ENCODE measurements at places on chromosomes 6 and 20.
A peak's percentile ranks its signal among the peaks of the same experiment; 100 is the strongest.

DNA sequence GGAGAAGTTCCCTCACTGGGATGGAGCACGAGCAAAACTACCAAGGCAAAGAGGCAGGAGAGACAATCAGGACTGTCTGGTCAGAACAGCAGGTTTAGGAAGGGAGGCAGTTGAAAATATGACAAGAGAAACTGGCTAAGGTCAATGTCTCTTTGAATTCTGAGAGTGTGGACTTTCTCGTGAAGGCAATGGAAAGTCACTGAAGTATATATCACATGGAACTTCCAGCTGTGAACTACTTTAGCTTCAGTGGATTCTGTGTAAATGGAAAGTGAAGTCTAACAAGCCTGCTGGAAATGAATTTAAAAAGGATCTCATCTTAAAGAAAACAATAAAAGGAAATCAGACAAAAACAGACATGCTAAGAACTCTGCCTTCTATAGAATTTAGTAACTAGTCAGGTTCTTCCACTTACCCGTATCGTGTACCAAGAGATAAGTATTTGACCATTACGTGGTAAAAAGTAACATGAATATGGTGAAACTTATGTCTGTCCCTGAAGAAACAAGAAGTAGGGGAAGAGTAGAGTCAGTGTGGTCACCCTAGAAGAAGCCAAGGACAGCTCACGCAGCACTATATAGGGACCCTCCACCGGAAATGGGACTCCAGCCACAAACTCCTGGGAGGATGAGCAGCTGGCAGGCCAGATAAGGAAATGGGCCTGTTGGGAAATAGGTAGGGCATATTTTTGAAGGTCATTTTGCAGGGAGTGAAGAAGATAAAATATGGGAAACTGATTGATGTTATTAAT, 123.4 kb downstream of the MAP7 start:
- no peak for DNase-seq

DNA sequence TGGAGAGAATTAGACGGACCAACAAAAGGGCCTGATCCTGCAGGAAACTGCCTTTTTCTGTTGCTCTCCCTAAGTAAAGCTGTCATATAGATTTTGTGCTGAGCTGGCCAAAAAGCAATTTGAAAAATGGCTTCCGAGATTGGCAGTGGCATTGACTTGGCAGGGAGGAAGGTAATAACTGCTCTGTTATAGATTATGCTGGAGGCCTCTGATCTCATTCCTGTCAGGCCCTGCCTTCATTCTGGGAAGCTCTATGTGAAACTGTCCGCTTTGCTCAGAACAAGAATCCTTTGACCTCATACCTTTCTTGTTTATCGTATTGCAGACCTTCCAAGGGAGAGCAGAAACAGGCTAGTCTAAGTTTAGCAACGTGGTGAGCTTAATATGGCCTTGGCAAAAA, 234.4 kb downstream of the PHACTR1 start:
- no peak for DNase-seq

- DNase-seq: no peak
Observed at GRCh38 chr6:105058316-105058715, 101.4 kb downstream of the LIN28B start.

DNA sequence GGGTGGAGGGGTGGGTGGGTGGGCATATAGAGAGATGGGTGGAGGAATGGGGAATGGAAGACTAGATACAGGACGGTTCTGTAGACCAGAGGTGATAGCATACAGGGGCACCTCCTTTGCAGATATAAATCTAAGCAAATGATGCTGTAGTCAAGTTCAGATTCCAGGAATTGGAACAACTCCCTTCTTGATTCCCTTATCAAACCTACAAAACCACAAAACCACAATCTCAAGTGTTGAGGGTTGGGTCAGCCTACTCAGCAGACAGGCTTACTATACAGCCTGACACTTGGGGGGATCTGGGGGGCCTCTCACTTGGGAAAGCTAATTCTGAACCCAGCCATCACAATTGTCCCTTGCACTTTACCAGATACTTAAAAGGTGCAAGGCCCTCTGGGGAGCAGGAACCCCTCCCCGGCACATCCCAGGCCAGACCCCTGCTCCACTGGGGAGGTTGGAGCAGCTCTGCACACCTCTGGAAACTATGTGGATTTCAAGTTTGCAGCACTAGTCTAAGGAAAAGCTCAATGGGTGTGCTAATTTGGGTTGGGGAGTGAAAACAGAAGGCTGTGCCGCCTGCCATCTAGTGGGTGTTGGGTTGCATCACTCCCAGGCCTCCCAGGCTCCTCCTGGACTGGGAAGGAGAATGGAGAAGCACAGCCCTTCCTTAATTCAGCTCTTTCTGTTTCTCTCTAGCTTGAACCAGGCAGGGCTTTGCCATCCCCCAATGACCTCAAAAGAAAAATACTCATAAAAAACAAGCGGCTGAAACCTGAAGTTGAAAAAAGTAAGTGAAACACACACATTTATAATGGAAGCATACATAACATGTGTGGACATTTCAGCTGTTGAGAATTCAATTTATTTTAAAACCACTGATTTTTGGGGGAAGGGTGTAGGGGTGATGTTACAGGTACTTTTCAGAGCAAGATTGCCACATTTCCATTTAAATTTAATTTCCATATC, 121.2 kb upstream of the LAMP5 start:
- DNase-seq: no peak

DNA sequence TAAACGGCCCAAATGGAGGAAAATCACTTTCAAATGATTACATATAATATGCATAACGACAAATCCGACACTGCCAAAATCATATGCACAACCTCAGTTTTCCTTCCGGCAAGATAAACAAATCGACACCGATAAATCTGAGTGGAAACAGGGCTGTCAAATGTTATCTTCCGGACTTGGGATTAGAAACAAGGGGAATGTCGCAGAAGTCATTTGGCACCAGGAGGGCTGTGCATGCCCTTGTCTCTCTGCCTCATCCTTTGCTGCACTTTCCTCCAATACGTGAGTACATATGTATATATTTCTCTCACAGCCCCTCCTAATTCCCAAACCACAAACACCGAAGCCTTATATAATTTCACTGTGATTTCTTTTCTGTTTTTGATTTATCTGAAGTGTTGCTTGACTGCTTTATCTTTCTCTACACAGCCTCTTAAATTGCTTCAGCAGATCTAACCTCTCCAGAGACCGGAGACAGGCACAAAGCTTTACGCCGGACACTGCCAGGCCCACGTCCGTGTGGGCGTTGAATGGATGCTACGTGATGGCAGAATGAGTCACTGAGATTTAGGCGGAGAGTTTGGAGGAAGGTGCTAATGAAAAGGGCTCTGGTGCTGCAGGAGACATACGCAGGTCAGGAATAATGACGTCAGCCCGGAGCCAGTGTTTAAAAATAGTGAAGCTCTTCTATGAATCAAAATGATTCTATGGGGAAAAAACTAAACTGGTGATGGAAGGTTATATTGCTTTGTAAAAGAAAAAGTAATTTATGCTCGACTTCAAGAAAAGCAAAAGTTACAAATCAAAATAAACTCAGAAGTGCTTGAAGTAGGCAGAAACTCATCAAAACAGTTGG, 21.0 kb upstream of the PRELID3B start:
- DNase-seq: no peak

GRCh38 chr6:16684896-16685554, 76.2 kb downstream of the ATXN1 start:
- DNase-seq: peak; percentile 94

GRCh38 chr6:54886932-54887584, 40.5 kb downstream of the FAM83B start:
- no peak for DNase-seq

DNA sequence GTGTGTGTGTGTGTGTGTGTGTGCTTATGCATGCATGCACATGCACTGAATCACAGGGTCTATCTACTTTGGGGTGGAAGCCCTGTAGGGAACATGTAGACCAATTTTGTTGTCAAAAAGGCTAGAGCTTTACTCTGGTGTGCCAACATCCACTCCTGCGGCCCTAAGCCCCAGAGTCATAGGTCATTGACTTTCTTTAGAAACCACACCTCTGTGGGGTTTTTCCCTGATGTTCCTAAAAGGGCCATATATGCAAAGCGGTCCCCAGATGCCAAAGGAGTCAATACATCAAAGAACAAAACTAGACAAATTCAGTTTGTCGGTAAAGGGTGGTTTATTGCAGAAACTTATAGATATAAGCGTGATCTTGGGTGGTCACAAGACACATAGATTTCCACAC, 29.8 kb upstream of the SLC2A12 start:
- DNase-seq: no peak

DNA sequence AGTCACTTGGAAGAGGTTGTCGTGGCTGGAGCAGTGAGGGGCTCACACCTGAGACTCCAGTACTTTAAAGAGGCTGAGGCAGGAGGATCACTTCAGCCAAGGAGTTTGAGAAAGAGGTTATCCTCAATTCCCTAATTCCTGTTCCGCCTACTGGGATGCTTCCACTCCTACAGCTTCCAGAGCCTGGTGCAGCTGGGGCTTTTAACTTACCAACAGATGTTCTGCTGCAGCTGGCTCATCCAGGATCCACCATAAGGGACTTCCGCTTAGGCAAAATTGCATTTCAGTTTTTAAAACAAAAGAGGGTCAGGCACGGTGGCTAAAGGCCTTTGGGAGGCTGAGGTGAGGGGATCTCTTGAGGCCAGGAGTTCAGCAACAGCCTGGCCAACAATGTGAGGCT, 59.1 kb upstream of the CDYL start:
- DNase-seq: no peak

DNA sequence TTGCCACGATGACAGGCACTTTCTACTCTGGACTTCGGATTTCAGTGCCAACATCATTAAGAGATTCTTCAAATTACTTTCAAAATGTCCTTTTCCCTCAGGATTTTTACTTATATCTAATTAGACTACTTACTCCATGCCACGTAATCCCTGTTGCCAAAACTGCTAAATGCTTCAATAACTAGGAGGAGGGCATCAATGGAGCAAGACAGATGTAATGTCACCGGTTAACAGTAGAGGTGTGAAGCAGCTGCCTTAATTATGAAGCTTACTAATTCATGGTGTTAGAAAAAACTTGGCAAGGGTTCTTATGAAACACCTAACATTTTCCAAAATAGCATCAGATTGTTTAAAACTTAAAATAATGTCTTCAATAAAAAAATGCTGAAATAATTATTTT, 111.2 kb upstream of the SIM1 start:
- DNase-seq: no peak

- DNase-seq: no peak
Observed at GRCh38 chr20:8315639-8316573, 183.8 kb downstream of the PLCB1 start.

DNA sequence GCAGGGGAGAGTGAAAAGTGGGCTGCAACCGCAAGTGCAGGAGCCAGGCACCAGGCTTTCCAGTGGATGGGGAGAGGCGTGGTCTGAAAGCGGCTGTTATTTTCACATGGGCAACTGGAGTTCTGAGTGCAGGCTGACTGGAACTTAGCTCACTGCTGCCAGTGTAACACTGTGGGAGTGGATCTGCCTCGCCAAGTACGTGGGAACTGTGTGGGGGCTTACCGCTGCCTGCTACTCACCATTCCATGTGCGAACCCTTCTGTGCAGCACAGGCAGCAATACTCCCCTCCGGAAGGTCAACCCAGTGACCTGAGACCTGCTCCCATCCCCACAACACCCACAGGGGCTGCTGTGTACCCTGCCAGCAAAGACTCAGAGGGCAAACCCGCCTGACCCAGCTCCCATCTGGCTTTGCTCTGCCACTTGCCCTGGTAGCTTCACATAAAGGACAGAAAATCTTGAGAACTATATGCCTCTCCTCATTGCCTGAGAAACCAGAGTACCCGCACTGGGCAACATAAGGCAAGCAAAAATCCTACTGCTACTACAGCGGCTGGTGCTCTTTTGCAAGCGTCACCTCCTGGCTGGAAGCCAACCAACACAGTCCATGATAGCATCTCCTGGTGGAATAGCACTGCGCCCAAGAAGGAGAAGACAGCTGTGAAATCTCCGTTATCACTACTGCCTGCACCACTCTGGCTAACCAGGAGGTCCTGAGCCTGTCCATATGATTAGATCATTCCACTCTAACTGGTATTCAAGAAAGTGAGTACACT, 54.4 kb upstream of the SIRPG start:
- no peak for DNase-seq

GRCh38 chr6:111952821-111953540, 79.7 kb upstream of the FYN start:
- no peak for DNase-seq

DNA sequence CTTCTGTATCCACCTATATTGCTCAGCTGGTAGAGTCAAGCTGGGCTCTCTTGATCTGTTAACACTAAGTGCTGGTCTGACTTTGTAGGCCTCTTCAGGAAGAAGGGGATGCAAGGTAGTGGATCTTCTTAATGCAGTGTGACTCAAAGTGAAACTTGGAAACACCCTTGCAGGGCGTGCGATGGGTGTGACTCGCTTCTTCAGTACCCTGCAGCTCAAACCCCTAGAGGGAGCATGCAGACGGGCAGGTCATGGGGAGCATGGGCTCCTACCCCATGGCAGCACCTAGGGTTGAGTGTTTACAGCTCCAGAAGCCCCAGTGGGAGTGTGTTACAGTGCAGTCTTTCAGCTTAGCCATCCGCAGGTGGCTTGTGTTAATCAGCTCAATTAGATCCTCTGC, 757 bp upstream of the SAMD3 start:
- DNase-seq: peak; percentile 86

DNA sequence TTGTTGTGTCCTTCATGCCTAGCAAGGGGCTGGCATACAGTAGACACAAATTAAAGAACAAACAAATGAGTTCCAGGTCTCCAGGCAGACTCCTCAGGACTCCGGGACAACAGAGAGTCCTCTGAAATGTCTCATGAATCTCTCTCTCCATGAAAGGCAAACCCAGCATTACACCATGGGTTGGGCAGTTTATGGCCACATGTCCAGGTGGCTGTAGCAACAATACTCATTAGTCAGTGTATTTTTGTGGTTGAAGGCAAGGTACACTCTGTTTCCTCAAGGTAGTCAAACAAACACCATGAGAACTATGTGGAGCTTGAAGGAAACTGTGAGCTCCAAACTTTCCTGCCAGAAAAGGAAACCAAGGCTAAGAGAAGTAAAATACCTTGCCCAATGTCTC, 62.2 kb downstream of the KCNB1 start:
- DNase-seq: no peak

GRCh38 chr20:12913781-12914443, 94.9 kb upstream of the SPTLC3 start:
- no peak for DNase-seq

- DNase-seq: no peak
Observed at GRCh38 chr20:7702141-7702540, 238.1 kb downstream of the HAO1 start.

GRCh38 chr6:31419842-31420241, 16.4 kb downstream of the MICA start:
- no peak for DNase-seq

GRCh38 chr6:116411284-116411623, 40.5 kb downstream of the DSE start:
- DNase-seq: no peak

- DNase-seq: no peak
Observed at GRCh38 chr6:57019434-57019833, 27.1 kb upstream of the KIAA1586 start.

GRCh38 chr6:13434777-13435176, 52.6 kb downstream of the GFOD1 start:
- no peak for DNase-seq

Data from activated effector memory CD4-positive, alpha-beta T cell treated with anti-CD3 and anti-CD28 coated beads, Interleukin-2, amount 50 U/mL, for 16 hours (primary cell).